ENCODE measurements at places on chromosomes 7 and 10. TPM values are rescaled to one million over a fixed set of nuclear protein-coding genes. Genes with fewer than 3 reads are reported as not detected.

- no peak for DNase-seq
Measured at GRCh38 chr7:70790215-70791073, 341.5 kb upstream of the GALNT17 start.

DNA sequence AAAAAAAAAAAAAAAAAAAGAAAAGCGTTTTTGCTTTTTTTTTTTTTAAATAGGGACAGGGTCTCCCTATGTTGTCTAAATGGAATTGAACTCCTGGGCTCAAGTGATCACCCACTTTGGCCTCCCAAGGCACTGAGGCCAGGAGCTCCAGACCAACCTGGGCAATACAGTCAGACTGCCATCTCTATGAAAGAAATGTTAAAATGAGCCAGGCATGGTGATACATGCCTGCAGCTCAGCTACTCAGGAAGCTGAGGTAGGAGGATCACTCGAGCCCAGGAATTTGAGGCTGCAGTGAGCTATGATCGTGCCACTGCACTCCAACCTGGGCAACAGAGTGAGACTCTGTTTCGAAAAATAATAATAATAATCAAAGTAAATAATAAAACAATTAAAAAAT lies 16.5 kb upstream of the LMTK2 start:
- no peak for DNase-seq

DNA sequence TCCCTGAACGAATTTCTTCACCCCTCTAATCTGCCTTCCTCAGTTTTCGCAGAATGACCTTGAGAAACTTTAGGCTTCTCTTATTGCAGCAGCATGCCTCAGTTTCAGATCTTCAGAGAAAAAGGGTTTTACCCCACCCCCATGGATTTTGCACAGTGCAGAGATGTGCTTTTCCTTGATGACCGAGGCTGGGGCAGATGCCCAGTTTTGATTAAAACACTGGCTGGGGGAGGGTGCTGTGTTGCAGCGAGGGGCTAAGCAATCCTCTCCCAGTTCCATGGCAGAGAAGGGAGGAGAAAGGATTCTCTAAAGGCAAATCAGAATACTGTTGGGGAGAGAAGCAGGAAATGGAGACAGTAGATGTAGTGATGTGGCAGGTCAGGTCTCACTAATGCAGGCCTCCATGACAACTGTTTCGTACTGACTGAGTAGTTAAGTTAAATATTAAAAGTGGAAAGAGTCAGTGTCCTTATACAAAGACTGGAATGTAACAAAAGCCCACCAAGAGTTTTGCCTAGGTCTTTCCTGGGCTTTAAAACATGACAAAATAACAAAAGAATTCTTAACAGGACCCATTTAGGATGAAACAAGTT lies 50.8 kb upstream of the PDZD8 start:
- no peak for DNase-seq

GRCh38 chr10:99329554-99330346 lies 594 bp downstream of the CNNM1 start:
- DNase-seq = peak; percentile 51

DNA sequence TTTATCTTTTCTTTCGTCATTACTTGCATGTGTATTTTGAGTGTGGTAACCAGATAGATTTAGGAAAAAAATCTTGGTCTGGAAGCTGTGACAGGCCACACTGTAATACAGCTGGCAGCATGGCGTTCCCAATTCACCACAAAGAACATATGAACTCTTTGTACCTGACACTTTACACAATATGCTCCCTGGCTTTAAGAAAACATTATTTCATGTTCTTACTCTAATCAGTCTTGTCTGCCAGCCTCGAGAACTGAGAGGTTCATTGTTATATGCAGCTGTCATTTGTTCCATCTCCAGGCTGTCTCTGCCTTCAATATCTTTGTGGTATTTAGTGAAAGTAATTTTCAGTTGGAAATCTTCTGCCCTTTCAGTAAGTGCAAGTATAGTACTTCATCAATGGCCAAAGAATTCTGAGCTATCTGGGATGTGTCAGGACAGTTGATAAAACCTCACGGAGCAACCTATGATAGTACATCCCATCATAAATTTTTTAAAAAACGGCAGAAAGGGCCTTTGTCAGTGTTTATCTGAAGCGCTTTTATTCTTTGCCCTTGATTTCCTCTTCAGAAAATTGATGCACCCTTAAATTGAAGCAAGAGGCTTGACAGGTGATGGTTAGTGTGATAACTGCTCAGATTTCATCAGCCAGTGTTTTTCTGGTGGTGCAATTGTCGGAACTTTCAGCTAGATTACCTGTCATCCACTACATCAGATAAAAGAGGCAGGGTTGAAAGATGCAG lies 146.3 kb upstream of the SP8 start:
- DNase-seq = no peak

Gene ZNRF2
- total RNA-seq = 17.1 TPM

Gene PDE6C
- not detected for total RNA-seq

DNA sequence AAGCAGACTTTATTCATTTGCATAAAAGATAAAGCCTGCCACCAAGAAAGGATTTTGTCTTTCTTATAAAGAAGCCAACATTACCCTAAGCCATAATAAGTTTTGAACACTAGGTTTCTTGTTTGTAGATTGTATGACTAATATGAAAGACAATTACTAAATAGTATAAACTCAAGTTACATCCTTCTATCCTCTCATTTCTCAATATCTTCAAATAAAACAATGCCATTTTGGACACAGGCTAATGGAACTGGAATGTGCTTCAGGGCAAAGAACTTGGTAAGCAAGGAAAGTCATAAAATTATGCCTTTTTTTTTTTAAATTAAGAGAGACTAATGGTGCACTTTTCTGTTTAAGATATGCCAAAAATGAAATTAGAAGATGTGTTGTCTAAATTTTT lies 137.7 kb downstream of the DKK1 start:
- no peak for DNase-seq

DNA sequence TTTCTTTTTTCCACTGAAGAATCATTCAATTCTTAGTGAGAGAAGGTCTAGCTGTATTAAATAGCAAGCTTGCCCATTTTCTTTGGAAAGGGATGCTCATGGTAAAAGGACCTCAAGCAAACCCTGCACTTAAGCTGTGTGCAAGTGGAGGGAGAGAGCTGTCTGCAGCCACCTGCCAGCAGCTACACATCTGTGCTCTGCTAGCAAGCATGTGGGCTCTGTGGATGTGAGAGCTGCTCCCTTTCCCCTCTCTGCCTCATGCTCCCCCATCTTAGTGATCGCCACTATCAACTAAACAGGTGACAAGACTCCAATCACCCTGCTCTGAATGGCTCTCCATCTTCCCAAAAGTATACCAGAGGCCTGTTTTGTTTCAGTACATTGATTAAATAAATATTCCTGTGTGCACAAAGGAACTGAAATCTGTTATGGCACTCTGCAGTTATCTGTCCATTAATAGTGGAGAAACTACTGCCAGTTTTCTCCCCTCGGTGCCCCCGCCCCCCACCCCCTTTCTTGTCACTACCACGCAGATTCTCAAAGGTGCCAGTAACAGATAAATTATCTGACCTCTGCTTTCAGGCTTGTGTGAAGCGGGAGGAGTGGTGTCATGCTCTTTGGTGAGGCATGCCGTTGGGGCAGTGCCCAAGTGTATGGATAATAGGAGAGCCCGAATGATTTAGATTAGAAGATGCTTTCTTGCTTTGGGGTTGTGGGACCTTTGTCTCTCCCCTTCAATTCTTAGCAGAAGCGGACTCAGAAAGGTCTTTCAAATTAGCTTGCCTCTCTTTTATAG lies 26.4 kb downstream of the AUTS2 start:
- no peak for DNase-seq

Gene BLVRA
- 40.7 TPM for total RNA-seq

DNA sequence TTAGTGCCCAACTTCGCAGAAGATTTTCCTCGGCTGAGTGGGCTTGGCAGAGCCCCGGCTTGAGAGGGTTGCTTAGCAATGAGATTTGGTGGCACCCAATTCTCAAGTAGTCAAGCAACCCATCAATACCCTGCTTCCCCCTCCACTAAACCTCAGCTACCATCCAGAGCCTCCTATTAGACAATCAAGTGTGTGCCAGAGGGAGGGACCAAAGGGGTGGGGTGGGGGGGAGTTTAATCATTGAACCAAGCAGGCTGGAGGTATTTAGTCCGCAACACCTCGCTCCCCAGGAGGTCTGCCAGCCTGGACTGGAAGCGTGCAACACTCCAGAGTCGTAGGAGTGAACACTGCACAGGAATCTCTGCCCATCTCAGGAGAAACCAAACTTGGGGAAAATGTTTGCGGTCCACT lies at the start of gene HKDC1:
Gene HKDC1 (plus strand): TSS at position 292 of the 411 bp plus-strand sequence. CDS start 104 bp downstream, at position 396.
- DNase-seq = no peak

Gene HOXA5
- total RNA-seq = not detected

Gene MALRD1
- 0.20 TPM for total RNA-seq

DNA sequence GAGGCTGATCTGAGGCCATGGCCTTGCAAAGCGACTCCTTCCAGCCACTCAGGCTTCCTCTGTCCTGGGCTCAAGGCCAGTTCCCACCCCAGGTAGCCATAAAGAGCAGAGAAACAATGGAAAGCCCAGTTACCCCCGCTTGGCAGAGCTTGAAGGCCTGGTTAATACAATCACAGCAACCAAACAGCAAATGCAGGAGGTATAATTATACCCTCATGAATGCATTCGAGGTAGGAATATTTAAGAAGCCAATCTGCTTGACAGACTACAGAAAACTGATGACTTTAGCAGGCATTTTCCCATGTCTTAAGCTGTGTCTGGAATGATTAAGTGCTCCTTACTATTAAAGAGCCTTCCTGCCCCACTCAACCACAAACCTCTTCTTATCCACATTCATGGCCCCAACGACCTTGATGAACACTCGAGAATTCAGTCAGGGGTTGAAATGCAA lies 114.1 kb upstream of the MACROH2A2 start:
- no peak for DNase-seq

GRCh38 chr7:155965010-155965409 lies 152.7 kb upstream of the SHH start:
- peak; percentile 12 for DNase-seq

GRCh38 chr10:82811621-82812020 lies 936.6 kb downstream of the NRG3 start:
- DNase-seq = peak; percentile 56

Gene OR2A5
- not detected for total RNA-seq

GRCh38 chr7:112056409-112056808 lies 149.8 kb downstream of the DOCK4 start:
- DNase-seq = no peak

Gene AKR1C2
- 0.83 TPM for total RNA-seq

Gene AMPH
- 4.8 TPM for total RNA-seq

Gene TMEM225B
- not detected for total RNA-seq

DNA sequence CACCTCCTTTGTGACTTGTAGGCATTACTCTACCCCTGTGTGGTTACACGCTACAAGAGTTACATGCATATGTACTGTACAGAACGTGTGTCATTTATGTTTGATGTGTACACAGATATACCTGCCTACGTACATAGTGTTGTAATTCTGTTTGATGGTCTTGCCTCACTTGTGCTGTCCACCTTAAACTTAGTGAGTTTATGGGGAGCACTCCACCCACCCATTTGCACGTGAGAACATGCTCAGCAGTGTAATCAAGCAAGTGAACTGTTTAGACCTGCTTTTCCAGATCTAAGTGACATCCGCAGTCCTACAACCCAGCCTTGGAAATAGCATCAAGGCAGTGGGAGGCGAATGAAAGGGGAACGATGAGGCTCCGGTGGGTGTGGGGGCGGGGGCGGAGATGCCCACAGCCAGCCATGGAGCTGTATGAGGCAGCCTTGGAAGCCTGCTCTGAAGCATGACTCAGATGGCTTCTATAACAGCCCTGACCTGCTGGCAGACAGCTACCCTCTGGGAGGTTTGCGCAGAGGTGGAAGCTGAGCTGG lies 52.1 kb downstream of the SUFU start:
- DNase-seq = no peak

GRCh38 chr7:35570937-35571336 lies 124.0 kb downstream of the HERPUD2 start:
- DNase-seq = no peak

Gene HMX3
- total RNA-seq = 0.20 TPM

DNA sequence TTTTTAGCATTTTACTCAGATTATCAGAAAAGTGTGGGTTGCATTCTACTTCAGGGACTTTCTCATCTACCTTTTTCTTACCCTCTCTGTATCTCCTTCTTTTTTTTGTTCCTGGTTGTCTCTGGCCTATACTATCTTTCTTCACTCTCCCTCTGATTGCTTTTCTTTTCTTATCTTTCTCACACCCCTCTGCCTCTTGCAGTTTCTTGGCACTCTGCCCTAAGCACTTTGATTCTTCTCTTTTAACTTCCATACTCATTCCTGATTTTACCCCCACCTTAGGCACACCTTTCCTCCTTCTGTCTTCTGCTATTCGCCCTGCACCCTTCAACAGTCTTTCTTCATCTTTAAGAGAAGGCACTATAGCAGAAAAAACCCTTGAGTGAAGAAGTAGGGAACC lies 92.8 kb upstream of the HPS1 start:
- DNase-seq = no peak

GRCh38 chr10:4802711-4803487 lies 23.1 kb upstream of the AKR1E2 start:
- DNase-seq = no peak
